ENCODE measurements at places on chromosomes 13 and 19.

DNA sequence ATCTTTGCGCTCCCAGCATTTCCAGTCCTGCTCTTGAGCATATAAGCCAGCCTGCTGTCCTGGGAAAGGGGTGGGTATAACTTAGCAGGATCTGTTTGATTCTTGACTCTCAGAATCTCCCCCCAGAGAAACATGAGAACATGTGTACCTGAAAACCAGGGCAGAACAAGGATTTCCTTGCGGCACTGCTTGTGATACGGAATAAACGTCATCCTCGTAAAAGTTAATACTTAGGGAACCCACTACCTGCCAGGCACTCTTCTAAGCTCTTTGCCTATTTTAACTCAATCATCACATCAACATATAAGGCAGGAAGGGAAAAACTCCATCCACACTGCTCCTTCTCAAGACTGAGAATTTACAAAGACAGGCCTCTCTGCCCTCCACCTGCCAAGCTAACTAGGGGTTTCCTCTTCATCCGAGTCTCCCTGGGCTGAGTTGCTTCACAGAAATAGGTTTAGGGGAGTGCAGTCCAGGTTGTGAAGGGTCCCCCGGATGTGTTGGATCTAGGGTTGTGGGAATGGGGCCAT lies 1.1 kb downstream of the ZNF653 start:
- DNase-seq, result no peak

- peak; percentile 66 for DNase-seq
Measured at GRCh38 chr19:38059897-38060296, 152.9 kb downstream of the SIPA1L3 start.

GRCh38 chr19:7808108-7808507 lies 21.9 kb upstream of the EVI5L start:
- DNase-seq, result no peak

- DNase-seq, result no peak
Measured at GRCh38 chr13:75739244-75739868, 103.2 kb downstream of the LMO7 start.

DNA sequence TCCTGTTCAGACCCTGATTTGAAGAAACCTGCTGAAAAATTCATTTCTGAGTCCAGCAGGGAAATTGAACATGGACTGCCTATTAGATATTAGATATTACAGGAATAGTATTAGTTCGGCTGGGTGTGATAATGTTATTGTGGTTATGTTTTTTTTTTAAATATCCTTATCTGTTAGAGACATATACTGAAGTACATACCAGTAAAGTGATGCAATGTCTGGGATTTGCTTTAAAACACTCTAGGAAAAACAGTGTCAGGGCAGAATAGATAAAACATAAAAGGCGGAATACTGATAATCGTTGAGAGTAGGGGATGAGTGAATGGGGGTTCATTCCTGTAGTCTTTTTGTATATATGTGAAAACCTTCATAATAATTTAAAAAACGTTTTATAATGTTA lies 28.7 kb upstream of the AMER2 start:
- no peak for DNase-seq

GRCh38 chr19:43534305-43534815 lies 1.4 kb downstream of the ZNF575 start:
- DNase-seq, result no peak

- no peak for DNase-seq
Measured at GRCh38 chr19:42124386-42124901, 7.8 kb downstream of the POU2F2 start.

DNA sequence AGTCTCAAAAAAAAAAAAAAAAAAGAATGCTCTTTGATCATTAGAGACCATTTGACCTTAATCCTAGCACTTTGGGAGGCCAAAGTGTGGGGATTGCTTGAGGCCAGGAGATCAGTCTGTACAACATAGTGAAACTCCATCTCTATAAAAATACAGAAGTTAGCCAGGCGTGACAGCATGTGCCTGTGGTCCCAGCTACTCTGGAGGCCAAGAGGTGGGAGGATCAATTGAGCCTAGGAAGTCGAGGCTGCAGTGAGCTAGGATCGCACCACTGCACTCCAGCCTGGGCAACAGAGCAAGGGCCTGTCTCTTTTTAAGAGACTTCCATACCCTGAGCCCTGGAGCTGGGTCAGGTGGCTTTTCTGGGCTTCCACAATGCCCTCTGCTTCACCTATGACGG lies 11.5 kb upstream of the COLGALT1 start:
- DNase-seq, result no peak

DNA sequence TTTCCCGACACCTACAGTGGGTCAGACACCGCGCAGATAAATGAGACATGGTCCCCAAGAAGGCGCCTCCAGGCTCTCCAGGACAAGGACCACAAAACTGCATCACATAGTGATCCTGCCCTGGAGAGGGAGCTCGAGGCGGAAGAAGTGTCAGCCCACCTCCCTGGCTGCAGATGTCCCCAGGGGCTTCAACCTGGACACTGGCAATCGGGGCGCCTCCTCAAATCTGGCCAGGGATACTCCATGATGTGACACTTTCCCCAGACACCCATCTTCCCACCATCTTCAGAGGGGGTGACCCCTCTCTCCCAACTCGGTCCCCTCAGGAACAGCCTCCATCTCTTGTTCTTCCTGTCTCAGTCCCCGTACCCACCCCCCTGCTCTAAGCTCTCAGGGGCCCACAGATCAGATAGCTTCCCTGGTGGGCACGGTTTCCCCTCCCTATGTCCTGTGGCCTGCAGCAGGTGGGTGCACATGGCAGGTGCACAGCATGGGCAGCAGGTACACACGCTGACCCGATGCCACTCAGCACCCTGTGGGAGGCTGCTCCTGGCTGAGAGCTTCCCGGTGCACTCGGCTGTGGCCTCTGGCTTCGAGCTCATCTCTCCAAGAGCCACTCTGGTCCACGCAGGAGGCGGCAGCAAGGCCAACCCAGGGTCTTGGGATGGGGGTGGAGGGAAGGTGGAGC lies 61.2 kb downstream of the PEPD start:
- no peak for DNase-seq

GRCh38 chr19:48970923-48971395 lies 5.8 kb downstream of the FTL start:
- DNase-seq, result peak; percentile 88

DNA sequence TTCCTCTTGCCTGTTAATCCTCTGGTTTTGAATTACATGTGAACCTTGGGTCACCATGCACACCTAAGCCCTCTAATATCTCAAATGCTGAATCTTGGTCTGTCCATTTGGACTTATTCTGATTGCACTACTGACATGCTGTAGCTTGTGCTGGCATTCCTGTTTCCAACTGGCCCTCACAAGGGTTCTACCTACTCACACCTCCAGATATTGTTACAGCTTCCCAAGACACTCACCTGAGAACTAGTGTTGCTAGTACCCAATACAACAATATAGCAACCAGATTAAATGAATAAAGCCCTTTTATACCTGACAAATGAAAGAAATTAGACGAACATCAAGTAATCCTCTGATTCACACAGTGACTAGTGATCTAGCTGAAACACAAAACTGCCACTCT lies 16.6 kb downstream of the TEX30 start:
- no peak for DNase-seq

DNA sequence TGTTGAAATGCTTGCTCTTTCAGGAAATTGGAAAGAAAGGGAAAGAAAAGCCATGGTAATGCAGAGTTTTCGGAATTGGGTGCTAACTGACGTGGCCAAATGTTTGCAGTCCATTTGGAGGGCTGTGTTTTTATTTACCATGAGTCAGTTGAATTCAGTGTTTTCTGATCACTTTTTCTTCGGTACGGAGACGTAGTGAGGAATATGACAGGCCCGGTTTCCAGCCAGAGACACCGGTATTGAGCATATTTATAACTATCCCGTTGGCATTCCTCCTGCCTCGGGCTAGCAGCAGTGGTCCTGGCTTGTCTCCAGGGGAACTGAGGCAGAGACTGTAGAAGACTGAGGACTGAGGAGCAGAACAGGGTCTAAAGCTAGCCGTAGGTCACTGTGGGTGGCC lies 1.0 kb downstream of the CDC16 start:
- no peak for DNase-seq

- no peak for DNase-seq
Measured at GRCh38 chr19:49605605-49606004, 14.6 kb downstream of the PRR12 start.

DNA sequence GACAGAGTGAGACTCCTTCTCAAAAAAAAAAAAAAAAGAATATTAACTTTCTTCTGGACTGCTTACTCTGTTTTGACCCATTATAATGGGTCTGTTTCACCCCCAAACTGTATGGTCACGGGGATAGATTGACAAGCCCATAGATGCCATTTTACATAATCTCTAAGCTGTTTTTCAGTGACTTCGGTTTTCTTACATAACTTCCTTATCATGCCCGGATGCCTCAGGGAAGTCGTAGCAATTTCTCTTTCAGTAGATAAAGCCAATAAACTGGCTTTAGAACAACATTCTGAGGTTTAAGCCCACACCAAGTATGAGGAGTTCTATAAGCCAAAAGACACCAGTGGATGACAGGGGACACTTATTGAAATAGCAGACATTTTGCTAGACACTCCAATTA lies 5.9 kb upstream of the ZNF254 start:
- DNase-seq, result no peak

DNA sequence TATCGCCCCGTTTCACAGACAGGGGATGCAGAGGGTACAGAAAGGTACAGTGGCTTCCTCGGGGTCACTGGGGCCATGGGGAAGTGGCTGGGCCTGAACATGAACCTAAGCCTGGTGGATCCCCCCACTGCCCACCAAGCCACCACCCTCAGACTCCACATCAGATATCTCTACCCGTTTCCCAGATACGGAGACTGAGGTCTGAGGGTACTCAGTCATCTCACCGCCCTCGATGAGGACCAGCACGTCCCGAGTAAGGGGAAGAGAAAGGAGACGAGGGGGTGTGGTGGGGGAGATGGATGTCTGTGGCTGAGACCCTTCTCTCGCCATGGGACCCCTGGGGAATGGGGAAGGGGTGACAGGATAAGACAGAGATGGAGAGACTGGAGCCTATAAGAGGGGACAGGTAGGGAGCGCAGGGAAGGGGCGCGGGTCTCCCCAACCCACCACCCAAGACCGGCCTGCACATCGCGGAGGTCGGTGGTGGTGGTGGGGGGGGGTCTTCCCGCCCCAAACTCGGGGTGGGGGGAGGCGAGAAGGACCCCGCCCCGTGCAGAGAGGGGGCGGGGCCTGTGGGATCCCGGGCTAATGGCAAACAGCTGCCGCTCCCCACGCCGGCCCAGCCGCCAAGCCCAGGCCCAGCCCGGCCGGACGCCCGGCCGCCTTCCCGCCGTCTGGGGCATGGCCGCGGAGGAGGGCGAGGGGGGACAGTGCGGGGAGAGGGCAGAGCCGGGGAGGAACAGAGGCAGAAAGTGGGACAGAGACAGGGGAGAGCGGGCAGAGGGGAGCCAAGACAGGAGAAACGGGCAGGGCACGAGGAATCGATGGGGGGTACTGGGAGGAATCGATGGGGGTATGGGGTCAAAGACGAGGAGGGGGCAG lies 698 bp downstream of the KANK2 start:
- no peak for DNase-seq

DNA sequence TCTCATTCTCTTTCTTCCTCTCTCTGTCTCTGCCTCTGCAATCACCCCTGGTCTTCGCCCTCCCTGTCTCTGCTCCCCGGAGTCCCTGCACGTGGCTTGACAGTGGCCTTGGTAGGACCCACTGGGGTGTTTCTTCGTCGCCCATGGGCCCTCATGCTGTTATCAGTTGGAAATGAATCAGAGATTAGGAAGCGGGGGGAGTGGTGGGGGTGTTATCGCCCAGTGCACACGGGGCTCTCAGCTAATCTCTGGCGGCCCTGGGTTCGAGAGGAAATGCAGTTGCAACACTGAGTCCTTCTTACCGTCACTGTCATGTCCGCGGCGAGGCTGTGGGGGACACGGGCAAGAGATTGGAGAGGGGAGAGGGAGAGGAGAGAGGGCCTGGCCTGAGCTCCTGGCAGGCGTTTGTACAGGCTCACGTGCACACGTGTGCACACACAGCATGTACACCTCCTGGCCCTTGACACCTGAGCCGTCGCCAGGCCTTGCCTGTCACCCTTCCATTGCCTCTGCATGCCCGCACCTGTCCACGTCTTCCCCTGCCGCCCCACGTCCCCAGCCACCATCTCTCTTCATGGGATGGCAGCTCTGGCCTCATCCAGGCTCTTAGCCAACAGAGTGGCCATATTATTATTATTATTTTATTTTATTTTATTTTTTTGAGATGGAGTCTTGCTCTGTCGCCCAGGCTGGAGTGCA lies 37.8 kb upstream of the SLC7A10 start:
- no peak for DNase-seq

GRCh38 chr13:104357672-104358354 lies 1291.6 kb upstream of the SLC10A2 start:
- no peak for DNase-seq

DNA sequence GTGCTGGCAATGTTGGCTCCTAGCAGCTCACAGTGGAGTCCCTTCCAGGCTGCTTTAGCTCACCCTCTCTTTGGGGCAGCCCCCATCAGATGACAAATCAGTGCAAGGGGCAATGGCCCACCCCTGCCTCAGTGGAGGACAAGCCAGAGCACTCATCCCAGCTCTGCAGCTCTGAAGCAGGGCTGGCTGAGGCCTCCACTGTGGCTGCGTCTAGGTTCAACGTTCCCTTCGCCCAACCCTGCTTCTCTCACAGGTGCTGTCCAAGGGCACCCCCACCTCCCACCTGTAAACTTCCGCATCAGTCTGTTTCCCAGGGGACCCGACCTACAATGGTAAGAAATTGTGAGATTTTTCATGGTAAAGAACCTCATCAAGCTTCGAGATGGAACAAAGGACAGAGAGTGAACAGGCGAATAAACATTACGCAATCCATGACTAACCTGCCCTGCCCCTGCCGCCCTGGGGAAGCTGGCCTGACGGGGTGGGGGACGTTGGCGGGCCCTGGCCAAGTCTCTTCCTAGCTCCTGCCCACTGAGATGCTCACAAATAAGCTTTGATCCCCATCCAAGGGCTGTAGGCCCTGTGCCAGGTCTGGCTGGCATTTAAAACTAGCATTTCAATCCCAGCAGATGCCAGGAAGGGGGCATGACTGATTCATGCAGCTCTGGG lies 40.5 kb downstream of the DZIP1 start:
- DNase-seq, result no peak

DNA sequence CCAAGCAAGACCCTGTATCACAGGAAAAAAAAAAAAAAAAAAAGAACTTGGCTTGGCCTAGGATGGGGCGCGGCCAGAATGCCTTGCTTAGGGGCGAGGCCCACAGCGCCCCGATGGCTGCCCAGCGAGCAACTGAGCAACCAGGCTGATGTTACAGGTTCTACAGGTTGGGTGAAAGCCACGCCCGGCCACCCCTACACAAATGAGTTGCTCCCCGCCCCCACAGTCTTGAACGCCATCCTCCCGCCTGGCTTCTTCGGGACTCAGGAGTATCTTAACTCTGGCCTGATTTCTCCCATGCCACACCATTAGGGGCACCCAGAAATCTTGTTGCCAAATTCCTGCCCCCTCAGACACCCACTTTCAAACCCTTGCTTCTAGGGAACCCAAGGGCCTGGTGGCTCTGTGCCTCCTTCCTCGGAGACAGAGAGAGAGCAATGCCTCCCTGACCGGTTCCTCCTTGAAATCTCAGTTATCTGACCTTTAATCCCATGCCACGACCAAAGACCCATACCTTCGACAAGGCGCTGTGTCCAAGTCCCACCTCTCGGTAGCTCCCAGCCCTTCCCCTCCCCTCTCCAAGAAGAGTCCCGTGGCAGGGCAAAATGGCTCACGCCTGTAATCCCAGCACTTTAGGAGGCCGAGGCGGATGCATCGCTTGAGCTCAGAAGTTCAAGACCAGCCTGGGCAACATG lies 1.1 kb upstream of the CBLC start:
- DNase-seq, result no peak

- DNase-seq, result no peak
Measured at GRCh38 chr13:44471686-44472085, 98.1 kb downstream of the SERP2 start.

GRCh38 chr19:19866611-19867248 lies 1.0 kb downstream of the ZNF253 start:
- peak; percentile 62 for DNase-seq

GRCh38 chr19:17211547-17212446 lies 3.4 kb upstream of the USE1 start:
- no peak for DNase-seq

All from activated CD4-positive, alpha-beta T cell treated with anti-CD3 and anti-CD28 coated beads for 48 hours (primary cell).